MCF 10A (cell line): ENCODE measurements at places on chromosomes 5 and 9. TPM values are rescaled to one million over a fixed set of nuclear protein-coding genes. Genes with fewer than 3 reads are reported as not detected.
A peak's percentile ranks its signal among the peaks of the same experiment; 100 is the strongest.

The DND1 gene
- 4.3 and 5.1 TPM in 2 replicates for total RNA-seq

The LCP2 gene
- not detected in 2 replicates for total RNA-seq

The ARHGAP26 gene
- 54.3 and 58.9 TPM in 2 replicates for total RNA-seq

The ENTPD2 gene
- 13.4 and 31.5 TPM in 2 replicates for total RNA-seq

The C1QTNF3 gene
- 0.49 and 0.64 TPM in 2 replicates for total RNA-seq

The LCN9 gene
- total RNA-seq, result not detected in 2 replicates

The CCDC187 gene
- not detected in 2 replicates for total RNA-seq

DNA sequence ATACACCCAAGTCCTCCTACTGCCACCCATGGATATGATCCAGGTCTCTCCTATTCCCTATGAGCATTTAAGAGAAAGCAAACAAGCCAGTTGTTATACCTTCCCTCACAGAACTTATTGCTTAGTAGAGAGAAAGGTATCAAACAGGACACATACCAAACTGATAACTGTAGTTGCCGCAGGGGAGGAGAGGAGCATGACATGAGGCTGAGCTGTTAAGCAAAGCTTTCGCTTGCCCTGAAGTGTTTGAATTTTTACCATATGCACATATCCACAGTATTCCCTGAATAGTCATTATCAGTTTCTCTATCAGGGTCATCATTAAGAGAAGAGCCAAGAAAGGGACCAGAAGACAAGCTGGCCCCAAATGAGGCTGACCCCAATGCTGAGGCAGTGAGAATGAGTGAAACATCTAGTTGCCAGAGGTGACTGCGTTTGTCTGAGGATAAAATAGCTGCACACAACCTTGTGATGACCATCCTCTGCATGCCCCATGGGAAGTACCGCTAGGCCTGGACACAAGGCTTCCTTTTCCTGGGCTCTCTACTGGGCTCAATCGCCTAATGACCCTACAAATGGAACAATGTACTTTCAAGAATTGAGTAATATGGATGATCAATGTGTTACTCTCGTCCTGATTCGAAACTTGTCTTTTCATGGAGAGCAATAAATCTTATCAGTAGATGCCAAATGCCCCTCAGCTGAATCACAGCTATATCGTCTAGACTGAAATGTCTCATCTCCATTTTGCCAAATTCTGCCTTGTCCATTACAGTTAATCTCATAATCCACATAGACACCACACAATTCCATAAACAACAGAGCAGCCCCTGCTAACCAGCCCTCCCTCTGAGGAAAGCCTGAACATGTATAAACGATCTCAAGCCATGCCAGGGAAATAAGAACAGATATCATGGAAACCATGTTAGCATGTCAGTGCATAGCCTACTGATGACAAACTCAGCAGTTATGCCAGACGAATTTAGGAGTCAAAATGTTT lies 4.3 kb upstream of the IFNK start:
- DNase-seq, result peak; percentile 39
- peak overlapping the region; percentile 41 for H3K27ac ChIP-seq
- peaks cover 6% of the 10 kb centered on the region for H3K36me3 ChIP-seq
- peak overlapping the region; percentile 17 for H3K4me3 ChIP-seq
- peaks cover 40% of the 10 kb centered on the region for H3K4me1 ChIP-seq
- no peaks in the 10 kb centered on the region for H3K27me3 ChIP-seq

DNA sequence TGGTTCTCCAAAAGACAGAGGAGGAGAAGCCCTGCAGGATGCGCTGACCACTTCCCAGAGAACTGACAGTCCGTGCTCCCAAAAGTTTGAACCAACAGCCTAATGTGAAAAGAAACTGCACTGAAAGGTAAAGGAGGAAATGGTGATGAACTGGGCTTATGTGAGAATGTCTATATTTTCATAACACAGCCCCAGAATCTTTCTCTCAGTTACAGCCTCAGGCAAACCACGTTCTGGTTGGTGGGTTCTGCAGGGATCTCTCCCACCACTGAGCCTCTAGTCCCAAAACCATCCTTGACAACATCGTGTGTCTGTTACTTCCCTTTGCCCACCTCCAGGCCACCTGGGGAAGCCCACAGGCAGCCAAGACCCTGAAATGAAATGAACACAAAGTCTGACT lies 23.9 kb downstream of the SPARC start:
- no peaks in the 10 kb centered on the region for H3K27me3 ChIP-seq
- DNase-seq, result no peak

- no peak for DNase-seq
- H3K27me3 ChIP-seq, result no peaks in the 10 kb centered on the region
- H3K4me3 ChIP-seq, result no peak overlapping the region
- peak overlapping the region; percentile 61 for H3K27ac ChIP-seq
- peaks cover 19% of the 10 kb centered on the region for H3K4me1 ChIP-seq
Measured at GRCh38 chr9:113907282-113907681, 31.2 kb downstream of the ZNF618 start.

DNA sequence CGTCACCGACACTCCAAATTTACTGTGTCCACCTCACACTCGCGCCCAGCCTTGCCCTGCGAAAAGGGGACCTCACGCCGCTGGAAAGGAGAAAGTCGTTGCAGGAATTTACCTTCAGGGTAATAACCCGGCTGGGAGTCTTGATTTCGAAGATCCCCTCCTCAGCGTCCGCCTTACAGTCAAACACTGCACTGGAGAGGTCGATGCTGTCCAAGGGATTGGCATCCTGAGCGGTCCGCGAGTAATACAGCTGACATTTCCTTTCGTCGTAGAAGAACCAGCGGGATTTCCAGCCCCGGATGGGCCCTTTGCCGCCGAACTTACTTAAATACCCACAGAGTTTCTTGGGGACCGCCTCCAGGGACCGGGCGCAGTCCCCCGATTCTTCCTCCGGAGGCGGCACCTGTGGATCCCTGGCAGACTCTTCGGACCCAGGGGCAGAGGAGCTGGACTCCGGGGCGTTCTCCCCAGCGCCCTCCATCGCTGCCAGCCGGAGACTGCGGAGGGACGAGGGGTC lies 330 bp downstream of the TBC1D2 start:
- peaks cover 48% of the 10 kb centered on the region for H3K4me1 ChIP-seq
- H3K27ac ChIP-seq, result peak overlapping the region; percentile 98
- DNase-seq, result no peak
- peak overlapping the region; percentile 96 for H3K4me3 ChIP-seq

DNA sequence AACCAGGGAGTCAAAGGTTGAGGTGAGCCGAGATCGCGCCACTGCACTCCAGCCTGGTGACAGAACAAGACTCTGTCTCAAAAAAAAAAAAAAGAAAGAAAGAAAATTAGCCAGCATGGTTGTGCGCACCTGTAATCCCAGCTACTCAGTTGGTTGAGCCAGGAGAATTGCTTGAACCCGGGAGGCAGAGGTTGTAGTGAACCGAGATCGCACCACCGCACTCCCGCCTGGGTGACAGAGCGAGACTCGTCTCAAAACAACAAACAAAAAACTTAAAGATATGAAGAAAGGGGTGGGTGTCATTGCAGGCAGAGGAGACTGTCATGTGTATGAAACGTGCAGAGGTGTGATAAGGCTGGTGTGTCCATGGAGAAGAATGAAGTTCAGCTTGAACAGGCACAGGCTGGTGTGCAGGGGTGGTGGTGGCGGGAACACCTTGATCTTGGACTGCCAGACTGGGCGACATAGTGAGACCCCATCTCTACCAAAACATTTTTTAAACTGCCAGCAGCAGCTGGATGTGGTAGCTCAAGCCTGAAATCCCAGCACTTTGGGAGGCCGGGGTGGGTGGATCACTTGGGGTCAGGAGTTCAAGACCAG lies 69.6 kb downstream of the UGCG start:
- peaks cover 13% of the 10 kb centered on the region for H3K36me3 ChIP-seq
- no peak overlapping the region for H3K4me3 ChIP-seq
- no peak for DNase-seq
- H3K27me3 ChIP-seq, result no peaks in the 10 kb centered on the region
- H3K27ac ChIP-seq, result peak overlapping the region; percentile 91

DNA sequence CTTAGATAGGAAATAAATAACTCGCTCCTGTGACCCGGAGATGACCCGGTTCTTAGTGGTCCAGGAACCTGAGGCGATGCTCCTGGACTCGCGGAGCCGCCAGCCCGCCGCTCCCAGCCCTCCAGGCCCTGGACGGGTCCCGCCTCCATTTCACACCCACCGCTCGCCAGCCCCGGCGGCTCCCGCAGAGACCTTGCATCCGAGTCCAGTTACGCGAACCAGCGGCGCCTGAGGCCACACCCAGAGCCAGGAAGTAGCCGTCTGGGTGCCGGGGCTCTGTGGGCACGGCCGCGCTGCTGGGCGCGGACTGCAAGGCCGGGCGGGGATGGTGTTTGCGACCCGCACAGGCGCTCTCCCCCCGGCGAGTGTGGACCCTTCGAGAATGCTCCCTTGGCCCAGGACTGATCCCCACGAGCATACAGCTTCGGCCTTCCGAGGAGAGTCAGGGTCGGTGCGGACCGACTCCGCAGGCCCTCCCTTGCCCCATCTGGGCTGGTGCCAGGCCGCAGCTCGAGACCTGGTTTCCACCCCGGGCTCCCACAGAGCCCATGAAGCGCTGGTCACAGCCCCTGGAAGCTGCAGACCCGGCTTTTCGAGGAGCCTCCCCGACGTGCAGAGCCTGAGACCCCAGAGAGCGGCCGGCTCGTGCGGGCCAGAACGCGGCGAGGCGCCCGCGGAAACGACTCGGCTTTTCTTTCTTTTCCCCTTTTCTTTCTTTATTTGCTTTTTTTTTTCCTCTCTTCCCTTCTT lies 5.2 kb upstream of the BARX1 start:
- peaks cover 8% of the 10 kb centered on the region for H3K4me1 ChIP-seq
- no peaks in the 10 kb centered on the region for H3K36me3 ChIP-seq
- H3K27me3 ChIP-seq, result peaks cover 7% of the 10 kb centered on the region
- H3K4me3 ChIP-seq, result no peak overlapping the region
- H3K27ac ChIP-seq, result no peak overlapping the region
- no peak for DNase-seq

- H3K27me3 ChIP-seq, result no peaks in the 10 kb centered on the region
- DNase-seq, result peak; percentile 76
- peaks cover 11% of the 10 kb centered on the region for H3K4me1 ChIP-seq
- no peak overlapping the region for H3K27ac ChIP-seq
Measured at GRCh38 chr9:114291064-114291474, 31.8 kb upstream of the ORM1 start.

- no peak overlapping the region for H3K27ac ChIP-seq
- no peaks in the 10 kb centered on the region for H3K4me1 ChIP-seq
- H3K4me3 ChIP-seq, result no peak overlapping the region
Measured at GRCh38 chr5:151490627-151491026, 43.2 kb downstream of the SLC36A1 start.

DNA sequence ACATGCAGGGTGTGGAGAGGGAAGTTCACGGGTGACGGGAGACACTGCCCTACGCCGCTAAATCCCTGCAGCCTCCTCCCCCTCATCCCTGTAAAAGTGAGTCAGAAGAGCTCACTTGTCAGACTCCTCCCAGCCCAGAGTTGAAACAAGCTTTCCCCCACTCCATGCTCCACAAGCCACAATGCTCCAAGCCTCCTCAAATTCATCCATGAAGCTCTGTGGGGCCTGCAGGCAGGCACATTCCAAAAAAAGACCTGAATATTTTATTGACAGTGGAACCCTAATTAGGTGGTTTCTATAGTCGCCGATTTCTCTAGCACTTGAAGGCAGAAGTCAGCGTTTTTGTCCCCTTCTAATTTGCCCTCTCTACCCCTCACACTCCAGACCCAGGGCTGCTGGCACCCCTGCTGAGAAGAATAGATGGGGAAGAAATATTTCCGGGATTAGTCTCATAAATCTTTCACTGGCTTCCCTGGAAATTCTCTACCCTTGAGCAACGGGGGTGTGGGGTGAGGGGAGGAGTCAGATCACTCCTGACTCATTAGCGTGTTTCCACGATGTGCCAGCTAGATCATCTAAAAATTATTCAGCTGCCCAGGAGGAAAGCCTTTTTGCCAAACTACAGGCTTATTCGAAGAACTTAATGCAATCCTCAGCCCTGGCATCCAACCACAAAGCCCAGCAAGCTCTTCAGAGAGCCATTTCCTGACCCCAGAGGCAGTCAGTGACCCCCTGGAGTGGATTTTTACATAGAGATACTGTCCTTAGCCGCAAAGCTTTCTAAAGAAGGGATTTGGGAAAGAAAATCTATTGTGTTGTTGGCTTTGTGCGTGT lies 97.1 kb downstream of the ENC1 start:
- no peaks in the 10 kb centered on the region for H3K27me3 ChIP-seq
- peaks cover 17% of the 10 kb centered on the region for H3K4me1 ChIP-seq
- H3K36me3 ChIP-seq, result no peaks in the 10 kb centered on the region
- H3K27ac ChIP-seq, result peak overlapping the region; percentile 84

GRCh38 chr9:107789001-107789700 lies 299.6 kb upstream of the KLF4 start:
- no peaks in the 10 kb centered on the region for H3K36me3 ChIP-seq
- DNase-seq, result peak; percentile 8
- peaks cover 7% of the 10 kb centered on the region for H3K4me1 ChIP-seq
- no peak overlapping the region for H3K4me3 ChIP-seq

GRCh38 chr9:137453643-137454081 lies 5.5 kb downstream of the NSMF start:
- H3K36me3 ChIP-seq, result peaks cover 6% of the 10 kb centered on the region
- H3K27ac ChIP-seq, result no peak overlapping the region
- H3K27me3 ChIP-seq, result no peaks in the 10 kb centered on the region
- H3K4me3 ChIP-seq, result peak overlapping the region; percentile 68

DNA sequence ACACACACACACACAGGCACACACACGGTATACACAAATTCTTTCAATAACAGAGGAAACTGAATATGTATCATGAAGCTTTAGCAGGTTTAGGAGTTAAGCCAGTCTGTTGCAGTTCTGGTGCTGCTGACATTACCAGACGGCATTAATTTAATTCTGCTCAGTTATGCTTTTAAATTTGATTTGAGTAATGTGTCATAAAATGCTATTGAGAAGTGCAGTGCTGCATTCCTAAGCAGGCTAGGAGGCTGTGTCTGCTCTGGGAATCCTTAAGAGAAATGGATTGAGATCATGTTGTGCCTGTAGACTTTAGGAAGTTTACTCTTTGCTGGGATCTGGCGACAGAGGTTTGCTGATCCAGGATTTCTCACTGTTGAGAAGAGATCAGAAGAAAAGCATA lies 733.8 kb downstream of the BRINP1 start:
- H3K27me3 ChIP-seq, result no peaks in the 10 kb centered on the region
- H3K36me3 ChIP-seq, result peaks cover 4% of the 10 kb centered on the region
- H3K27ac ChIP-seq, result no peak overlapping the region
- H3K4me1 ChIP-seq, result no peaks in the 10 kb centered on the region
- H3K4me3 ChIP-seq, result no peak overlapping the region

DNA sequence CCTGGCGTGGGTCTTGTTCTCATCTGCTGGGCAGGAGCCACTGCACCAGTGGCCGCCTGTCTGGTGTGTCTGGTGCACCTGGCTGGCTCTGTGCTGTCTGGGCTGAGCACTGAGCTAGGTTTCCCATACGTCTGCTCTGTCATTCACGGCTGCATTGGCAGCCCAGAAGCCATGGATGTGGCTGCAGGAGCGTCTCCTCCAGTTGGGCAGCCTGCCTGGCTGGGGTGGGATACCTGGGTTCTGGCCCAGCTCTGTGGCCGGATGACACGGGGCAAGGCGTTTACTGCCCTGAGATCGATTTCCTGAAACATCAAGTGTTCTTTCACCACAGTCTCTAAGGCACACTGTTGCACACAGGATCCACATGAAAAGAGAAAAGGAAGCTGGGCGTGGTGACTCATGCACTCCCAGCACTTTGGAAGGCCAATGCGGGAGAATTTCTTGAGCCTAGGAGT lies 25.5 kb upstream of the SLC25A51 start:
- DNase-seq, result peak; percentile 87
- H3K36me3 ChIP-seq, result no peaks in the 10 kb centered on the region
- H3K27ac ChIP-seq, result no peak overlapping the region
- peaks cover 13% of the 10 kb centered on the region for H3K4me1 ChIP-seq
